Kasumi-1 (cell line): ENCODE measurements at places on chromosomes 5 and 9.

GRCh38 chr5:54990841-54991258, 5.5 kb upstream of the ESM1 start:
- no peak for DNase-seq

DNA sequence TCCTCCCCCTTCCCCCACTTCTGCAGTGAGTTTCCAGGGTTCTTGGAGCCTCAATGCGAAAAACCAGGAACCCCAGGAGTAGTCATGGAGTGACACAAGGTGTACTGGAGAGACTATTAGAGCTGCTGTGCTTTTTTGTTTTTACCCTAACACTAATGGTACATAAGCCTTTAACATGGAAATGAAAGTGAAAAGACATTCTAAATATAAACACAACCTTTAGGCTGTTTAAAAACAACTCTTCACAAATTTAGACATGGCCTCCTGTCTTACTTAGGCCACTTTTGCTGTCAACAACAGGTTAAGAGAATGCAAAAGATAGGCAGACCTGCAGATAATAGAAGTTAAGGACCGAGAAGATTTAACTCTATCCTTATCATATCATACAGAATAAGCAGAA, 232.2 kb downstream of the DENND1A start:
- DNase-seq, result no peak

DNA sequence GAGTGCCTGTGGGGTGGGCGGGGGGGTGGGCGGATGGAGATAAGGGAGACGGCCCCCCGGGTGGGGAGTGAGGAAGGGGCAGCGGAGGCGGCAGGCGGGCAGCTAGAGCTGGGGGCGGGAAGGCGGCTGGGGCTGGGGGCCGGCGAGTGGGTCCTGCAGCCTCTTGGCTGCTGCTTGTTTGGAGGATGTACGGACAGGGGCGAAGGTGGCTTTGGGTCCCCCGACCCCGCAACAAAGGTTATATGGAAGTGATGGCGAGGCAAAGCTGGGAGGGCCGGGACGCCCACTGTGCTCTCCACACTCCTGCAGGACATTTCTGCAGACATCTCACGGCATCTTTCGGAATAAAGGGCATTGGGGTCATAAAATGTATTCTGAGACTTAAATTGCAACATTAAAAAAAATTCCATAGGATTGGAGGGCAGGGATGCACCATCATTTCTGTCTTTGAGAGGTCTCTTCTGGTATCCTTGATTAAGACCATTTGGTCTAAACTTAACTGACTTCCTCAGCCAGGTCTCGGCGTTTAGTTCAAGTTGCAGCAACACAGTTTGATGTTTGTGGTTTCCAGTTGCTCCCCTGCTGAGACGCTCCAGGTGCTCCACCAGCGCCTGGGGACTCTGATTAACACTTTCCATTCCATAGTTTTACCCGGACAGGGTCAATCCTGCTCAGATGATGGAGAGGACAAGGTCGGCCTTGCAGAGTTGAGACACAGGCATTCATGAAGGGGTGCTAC, 101.6 kb upstream of the SSBP2 start:
- peak; percentile 9 for DNase-seq

- no peak for DNase-seq
These were observed 13.7 kb downstream of the NOTCH1 start for GRCh38 chr9:136531904-136532798.
